RWPE2 (cell line): ENCODE measurements at places on chromosomes 11 and 22.
A peak's percentile ranks its signal among the peaks of the same experiment; 100 is the strongest.

DNA sequence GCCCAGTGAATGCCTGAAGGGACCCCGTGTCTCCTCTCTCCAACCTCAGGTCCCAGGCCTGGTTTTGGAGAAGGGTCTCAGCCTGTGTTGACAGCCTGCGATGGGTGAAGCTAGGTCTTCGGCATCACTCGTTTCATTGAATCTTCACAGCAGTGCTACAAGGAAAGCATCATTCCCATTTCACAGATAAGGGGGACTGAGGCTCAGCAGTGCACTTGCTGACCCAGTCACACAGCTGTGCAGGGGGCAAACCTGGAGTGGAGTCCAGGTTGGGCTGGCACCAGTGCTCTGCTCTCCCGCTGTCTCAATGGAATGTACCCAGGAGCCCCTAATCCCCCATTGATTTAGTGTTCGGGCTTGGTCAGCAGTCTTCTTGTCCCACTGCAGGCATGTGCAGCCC is 10.9 kb upstream of the YWHAH start:
- DNase-seq, result no peak

GRCh38 chr11:6609502-6610015 is 2.5 kb downstream of the TAF10 start:
- DNase-seq, result peak; percentile 26

- no peak for DNase-seq
These were observed 8.9 kb downstream of the EHBP1L1 start for GRCh38 chr11:65584723-65585171.

- no peak for DNase-seq
These were observed 72.8 kb upstream of the CSNK2A3 start for GRCh38 chr11:11425806-11426205.

- no peak for DNase-seq
These were observed 10.4 kb downstream of the OAF start for GRCh38 chr11:120221115-120221752.

- no peak for DNase-seq
These were observed 12.0 kb downstream of the ST14 start for GRCh38 chr11:130171534-130171933.
